K562 (cell line): ENCODE measurements at places on chromosomes 13 and 19. TPM values are rescaled to one million over a fixed set of nuclear protein-coding genes. Genes with fewer than 3 reads are reported as not detected.

Gene CLEC11A
- total RNA-seq: 31.3 and 31.4 TPM in 2 replicates

DNA sequence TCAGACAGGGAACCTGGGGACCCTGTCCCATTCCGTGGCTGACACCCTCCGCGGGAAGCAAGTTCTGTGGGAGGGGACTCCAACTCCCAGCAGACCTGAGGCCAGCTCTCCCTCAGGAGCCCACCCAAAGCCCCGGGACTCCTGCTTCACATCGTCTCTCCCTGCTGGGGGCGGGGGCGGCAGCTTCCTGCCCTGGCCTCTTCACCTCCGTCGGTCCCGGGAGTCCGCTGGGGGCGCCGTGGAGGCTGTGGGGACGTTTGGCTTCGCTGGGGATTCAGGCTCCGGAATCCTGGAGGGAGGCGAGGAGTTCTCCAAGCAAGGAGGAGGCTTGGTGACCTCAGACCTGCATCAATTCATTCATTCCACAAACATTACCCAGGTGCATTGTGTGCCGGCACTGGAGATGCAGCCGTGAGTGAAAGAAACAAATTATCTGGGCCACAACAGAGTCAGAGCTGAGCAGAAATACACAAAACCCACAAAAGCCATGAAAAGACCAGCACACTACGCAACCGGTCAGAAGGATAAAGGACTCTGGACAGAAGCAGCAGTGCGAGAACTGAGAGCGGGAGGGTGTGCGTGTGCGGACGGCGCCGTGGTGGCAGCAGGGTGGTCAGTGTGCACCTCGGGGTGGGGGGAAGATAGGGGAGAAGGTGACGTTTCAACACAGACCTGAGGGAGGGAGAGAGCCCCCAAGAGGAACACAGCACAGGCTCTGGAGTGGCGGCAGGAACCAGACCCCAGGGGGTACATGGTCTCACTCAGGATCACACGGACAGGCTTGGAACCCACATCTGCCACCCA is 19.0 kb downstream of the EPS8L1 start:
- peak; percentile 6 for DNase-seq

DNA sequence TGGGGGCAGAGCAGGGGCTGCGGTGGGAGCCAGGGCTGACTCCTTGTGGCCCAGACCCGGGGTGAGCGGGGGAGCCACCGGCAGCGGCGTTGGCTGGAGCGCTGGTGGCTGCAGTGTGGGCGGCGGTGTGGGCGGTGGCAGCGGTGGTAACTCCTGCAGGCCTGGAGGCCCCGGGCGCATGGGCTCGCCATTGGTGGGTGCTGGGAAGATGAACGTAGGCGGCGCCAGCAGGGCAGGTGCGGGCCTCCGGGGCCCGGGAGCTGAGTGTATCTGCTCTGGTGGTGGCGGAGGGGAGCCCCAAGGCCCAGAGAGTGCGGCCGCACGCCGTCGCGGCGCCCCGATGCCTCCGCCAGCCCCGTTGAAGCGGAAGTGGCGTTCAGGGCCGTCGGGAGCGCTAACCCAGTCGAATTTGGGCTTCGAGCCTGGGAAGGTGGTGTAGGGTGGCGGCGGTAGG is 2.0 kb downstream of the GGN start:
- DNase-seq: no peak

DNA sequence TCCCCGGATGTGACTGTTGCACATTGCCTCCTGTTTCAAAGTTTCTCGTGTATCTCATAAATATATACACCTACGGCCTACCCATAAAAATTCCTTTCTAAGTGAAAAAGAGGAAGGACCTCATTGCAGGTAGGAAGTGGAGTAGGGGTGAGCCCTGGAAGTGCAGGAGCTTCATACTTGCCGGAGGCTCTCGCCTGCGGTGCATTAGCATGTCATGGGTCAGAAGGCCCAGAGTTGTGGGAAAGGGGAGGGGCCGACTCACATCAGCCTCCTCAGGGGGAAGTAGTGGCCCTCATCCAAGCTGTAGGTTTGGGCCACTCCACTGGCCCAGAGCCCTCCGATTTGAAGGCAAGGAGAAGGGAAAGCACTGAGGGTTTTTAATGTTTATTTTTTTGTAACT is 26.0 kb upstream of the IRS2 start:
- DNase-seq: no peak

DNA sequence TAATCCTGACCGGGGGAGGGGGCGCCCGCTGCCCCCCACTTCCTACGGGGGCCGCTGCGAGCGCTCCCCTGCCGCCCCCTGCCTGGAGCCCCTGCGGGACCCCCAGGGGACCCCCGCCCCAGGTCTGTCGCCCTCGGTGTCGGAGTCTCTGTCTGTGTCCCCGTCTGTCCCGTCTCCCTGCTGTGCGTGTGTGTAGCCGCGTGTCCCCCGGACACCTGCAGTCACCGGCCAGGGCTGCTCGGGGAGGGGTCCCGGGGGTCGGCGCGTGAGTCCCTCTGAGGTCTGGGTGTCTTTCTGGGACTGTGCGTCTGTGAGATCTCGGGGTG is 7.7 kb upstream of the NFIC start:
- no peak for DNase-seq

- DNase-seq: peak; percentile 81
Observed at GRCh38 chr19:19461671-19462622, 53.4 kb downstream of the TSSK6 start.

Gene CEACAM8
- not detected in 2 replicates for total RNA-seq

- no peak for DNase-seq
Observed at GRCh38 chr13:40819797-40820315, 30.4 kb downstream of the SLC25A15 start.

Gene ZNF132
- not detected in 2 replicates for total RNA-seq
